ENCODE measurements at places on chromosomes 11 and 22.

DNA sequence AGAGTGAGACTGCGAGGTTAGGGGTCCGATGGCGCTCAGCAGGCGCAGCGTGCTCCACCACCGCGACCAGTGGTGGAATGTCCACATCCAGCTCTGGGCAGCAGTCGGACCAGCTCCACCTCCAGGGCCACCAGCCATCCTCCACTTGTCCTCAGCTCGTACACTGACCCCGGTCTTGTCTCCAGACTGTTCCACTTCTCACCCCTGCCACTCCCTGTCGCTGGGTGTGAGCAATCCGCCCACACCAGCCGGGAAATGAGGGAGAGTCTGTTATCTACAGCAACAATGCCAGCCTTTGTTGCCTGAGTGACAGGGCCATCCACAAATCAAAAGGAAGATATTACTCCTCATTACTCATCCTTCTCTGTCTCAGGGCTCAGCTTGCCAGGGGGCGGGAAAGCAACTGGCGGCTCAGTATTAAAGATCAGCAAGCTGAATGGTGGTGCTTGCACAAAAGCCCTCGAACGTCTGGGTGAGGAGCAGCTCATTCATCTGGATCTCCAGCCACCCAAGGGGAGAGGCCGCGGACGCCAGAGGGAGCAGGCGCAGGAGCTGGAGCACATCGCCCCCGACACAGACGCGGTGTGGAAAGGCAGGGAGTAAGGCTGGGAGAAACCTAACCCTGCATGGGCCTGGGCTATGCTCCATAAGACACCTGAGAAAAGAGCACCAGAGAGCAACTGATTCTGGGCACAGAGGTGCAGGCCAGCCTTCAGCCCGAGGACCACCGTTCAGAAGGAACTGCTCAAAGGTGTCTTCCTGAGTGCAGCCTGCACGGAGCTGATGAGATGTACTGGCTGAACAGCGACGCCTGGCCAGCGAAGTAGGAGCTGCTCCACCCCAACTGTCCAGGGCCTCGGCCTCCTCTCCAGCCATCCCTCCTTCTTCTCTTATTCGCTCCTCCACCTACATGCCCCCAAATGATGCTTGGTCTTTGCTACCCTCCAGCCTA, 21.9 kb downstream of the IGSF9B start:
- no peak for DNase-seq

- DNase-seq = no peak
Observed at GRCh38 chr22:35821654-35822053, 104.0 kb downstream of the APOL5 start.

DNA sequence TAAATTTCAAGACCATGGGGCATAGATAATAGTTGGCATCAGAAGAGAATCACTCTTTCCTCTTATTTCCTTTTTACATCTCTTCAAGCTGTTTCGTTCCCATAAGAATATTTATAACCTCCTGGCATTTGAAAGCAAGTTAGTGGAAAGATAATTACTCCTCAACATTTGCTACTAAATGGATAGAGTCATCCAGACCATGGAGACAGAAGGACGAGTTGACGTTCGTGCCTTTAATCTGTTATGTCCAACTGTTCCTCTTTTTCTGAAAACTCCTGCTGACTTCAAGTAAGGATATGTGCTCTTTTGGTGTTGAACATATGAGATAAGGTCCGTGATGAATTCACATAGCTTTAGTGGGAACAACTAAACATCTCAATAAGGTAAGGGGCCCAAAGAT, 414.2 kb downstream of the LRRC4C start:
- DNase-seq = no peak

DNA sequence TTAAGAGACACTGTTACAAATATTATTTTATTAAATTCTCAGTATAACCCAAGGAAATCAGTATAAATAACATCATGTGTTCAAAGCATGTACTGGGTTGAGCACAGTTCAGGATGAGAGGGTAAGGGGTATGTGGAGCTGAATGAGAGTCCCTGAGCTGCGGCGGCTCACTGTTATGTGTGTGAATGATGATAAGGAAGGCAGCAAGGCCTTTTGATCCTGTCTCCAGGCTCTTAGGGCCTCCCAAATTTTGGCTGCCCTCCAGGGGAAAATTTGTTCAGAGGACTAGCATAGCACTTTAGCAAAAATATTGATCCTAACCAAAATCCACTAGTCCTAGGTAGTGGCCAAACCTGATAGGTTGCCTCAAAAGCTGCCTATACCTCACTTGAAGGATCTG, 86.1 kb upstream of the SPON1 start:
- no peak for DNase-seq

DNA sequence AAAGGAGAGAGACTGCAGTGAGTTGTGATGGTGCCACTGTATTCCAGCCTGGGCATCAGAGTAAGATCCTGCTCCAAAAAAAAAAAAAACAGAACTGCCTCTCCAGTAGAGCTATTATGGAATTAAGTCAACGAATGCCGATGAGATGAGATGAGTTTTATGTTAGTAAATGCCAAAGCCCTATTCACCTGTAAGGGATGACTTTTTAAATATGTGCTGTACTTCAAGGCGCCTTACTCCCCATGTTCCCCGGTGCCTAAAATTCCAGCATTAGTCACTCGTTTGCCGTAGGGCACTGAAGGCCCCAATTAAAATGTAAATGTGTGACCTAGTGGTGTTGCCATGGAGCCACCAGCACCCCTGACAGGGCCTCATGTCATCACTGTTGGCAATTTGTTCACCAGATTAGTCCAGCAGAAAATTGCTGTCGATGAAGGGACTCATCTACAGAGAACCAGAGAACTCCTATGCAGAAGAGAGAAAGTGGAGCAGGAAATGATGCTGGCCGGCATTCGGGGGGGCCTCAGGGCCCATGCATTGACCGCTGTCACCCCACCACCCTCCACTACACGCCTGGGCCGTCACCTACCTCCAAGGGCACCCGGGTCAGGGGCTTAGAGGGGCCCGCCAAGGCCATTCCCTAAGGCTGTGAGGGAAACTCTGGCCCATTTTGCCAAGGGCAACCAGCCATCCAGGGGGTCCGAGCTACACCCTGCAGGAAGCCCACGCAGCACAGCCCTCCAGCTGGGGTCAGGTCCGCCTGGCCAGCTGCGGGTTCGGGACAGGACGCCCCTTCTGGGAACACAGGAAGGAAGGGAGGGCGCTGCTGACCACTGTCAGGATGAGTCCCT, 17.8 kb downstream of the LIF start:
- no peak for DNase-seq

DNA sequence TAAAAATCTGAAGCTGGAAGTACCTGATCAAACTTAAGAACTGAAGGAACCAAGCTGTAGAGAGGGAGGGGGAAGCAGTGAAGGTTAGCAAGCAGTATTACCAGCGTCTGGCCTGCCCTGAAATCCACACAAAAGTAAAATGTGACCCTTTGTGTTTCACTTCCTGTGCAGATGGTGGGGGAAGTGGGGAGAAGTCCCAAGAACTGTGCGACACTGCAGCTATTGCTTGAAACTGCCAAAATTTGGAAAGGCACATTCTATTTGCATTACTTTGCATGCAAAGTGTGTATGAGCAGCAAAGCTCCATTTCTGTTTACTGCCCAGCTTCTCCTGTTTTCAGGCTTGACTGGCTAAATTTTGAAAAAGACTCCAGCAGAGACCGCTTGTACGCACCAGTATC, 72.1 kb upstream of the BMAL1 start:
- no peak for DNase-seq

GRCh38 chr11:20529757-20530156, 69.7 kb upstream of the SLC6A5 start:
- no peak for DNase-seq

GRCh38 chr22:47128622-47129215, 366.3 kb downstream of the TBC1D22A start:
- DNase-seq = no peak

GRCh38 chr11:2135648-2136201, 3.5 kb downstream of the IGF2 start:
- DNase-seq = no peak

DNA sequence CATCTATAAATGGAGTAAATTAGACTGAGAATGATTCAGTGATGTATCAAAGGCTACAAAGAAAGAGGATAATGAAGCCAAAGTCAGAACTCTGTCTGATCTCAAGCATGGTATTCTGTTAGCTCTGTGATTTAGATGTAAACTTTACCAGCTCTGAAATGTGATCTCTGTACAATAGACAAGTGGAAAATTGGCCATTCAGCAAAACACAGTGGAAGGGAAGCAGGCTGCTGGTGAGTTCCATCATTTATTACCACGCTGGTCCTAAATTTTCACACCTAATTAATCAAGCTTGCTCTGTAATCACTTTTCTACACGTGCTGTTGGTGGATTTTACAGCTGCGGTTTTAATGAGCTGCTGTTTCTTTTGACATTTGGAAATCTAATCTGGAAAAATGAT, 145.1 kb upstream of the OPCML start:
- no peak for DNase-seq

- no peak for DNase-seq
Observed at GRCh38 chr11:88345408-88345807, 7.9 kb upstream of the CTSC start.

GRCh38 chr11:16789063-16789420, 50.6 kb downstream of the C11orf58 start:
- no peak for DNase-seq

GRCh38 chr11:36501236-36501635, 8.8 kb downstream of the TRAF6 start:
- DNase-seq = no peak

- DNase-seq = no peak
Observed at GRCh38 chr11:2317354-2318050, 15.7 kb downstream of the TSPAN32 start.

- no peak for DNase-seq
Observed at GRCh38 chr11:44246726-44247125, 63.2 kb downstream of the ALX4 start.

DNA sequence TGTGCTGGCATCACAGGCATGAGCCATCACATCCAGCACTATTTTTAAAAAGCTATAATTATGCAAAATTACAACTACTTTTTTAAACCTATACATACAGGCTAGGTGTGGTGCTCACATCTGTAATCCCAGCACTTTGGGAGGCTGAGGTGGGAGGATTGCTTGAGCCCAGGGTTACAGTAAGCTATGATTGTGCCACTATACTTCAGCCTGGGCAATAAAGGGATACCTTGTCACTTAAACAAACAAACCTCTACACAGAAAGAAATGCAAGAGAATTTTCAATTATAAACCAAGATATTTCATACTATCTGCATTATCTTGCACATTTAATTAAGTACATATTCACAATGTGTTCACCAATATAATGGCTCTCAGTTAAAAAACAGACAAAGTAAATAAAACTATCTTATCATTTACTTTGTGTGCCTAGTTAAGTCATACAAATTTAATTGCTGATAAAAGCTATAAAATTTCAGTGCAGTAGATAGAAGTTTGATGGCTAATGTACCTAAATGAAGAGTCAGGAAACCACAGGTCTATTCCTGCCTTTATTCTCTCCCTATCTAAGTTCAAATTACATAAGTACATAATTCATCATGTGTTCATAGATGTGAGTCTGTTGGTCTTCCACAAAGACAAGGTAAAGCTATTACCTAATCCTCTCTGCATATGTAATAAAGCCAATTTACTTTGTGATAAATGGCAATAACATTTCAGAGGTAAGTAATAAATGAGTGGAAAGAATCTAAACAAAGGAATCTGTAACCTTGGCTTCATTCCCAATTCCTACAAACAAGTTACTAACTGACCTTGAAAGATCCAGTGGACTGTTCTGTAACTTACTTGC, 9.0 kb upstream of the RDX start:
- DNase-seq = no peak

GRCh38 chr11:10567446-10567845, 1.0 kb downstream of the LYVE1 start:
- no peak for DNase-seq

DNA sequence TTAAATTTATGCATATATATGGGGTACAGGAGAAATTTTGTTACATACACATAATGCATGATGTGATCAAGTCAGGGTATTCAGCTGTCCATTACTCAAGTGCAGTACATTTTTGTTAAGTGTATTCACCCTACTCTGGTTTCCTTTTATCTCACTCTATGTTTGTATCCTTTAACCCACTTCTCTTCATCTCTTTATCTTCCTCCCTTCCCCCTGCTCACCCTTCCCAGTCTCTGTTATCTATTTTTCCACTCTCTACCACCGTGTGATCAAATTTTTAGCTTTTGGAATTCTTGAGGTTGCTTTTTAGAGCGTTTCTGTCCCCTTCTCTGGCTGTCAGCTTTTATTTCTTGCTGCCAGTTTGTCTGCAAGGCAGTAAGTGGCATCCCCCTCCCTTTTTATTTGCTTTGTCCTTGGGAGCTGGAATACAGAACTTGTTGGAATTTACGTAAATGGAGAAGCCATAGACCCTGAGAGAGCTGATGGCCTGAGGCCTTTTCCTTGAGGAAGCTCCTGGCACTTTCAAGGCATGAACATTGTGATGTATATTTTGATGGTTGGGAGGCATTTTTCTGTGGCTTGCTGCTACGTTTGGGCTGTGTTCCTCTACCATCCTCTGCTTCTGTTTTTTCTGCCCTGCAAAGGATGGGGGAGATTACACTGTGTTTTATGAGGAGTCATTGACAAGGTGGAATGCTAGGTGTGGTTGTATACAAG, 148.6 kb downstream of the LDLRAD3 start:
- no peak for DNase-seq

- no peak for DNase-seq
Observed at GRCh38 chr22:38965614-38966379, 8.4 kb downstream of the APOBEC3A start.

GRCh38 chr11:125512106-125512505, 16.0 kb upstream of the FEZ1 start:
- DNase-seq = no peak

- no peak for DNase-seq
Observed at GRCh38 chr11:65213322-65214211, 31.8 kb downstream of the CAPN1 start.

DNA sequence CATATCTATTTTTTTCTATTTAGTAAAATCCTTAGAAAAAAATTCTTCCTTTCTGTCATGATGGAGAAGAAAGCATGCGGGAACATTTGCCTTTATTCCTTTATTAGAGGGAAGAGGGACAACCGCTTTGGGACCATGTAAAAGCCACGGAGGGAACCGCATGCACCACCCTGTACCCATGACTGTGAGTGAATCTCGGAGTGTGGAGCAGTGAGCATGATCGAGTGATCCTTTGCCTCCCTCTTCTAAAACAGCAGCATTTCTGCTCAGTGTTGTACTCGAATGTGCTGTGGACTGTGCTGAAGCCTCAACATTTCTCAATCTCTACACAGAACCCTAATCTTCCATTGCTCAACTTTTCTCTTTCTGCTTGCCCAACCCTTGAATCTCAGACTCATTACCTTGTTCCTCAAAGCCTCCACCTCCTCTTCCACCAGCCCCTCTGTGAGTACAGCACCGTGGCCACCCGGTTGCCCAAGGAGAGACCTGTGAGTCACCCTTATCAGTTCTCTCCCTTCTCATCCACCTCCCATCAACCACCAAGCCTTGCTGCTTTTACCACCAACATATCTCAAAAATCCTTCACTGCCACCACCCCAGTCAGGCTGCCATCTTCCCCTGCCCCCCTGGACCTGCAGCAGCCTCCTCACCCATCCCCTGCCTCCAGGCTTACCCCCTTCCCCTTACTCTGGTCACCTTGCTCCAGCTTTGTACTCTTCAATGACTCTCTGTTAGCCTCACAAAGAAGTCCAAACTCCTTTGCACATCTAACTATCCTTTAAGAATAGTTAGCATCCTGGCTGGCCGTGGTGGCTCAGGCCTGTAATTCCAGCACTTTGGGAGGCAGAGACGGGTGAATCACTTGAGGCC, 103.1 kb downstream of the NAT10 start:
- no peak for DNase-seq
